ENCODE measurements at places on chromosomes 1 and 21.

- H3K4me1 ChIP-seq = no peaks in the 10 kb centered on the region
- no peak overlapping the region for H3K27ac ChIP-seq
- no peak overlapping the region for H3K4me3 ChIP-seq
- DNase-seq = no peak
- H3K36me3 ChIP-seq = peaks cover 10% of the 10 kb centered on the region
These were observed 392.3 kb downstream of the CAMTA1 start for GRCh38 chr1:7177438-7178146.

DNA sequence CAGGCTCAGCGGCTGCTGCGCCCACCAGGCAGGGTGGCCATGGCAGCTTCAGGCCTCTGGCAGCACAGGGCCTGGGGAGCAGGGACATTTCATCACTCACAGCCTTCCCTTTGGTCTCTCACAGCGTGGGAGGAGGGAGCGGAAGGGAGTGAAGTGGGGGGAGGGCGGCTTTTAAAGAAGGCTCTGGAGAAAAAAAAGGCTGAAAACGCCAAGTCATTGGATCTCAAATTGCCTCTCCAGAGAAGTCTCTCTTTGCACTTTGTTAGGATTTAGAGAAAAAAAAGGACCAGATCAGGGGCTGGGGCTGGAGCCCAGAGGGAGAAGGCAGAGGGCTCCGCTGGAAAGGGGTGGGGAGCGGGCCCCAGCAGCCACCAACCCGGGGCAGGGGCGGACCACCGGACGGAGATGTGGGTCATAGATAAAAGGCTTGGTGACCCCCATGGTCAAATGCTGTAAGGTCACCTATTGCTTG is 209.9 kb downstream of the GRIK3 start:
- no peaks in the 10 kb centered on the region for H3K36me3 ChIP-seq
- H3K27ac ChIP-seq = no peak overlapping the region
- no peak overlapping the region for H3K4me3 ChIP-seq
- no peak for DNase-seq
- no peaks in the 10 kb centered on the region for H3K4me1 ChIP-seq

DNA sequence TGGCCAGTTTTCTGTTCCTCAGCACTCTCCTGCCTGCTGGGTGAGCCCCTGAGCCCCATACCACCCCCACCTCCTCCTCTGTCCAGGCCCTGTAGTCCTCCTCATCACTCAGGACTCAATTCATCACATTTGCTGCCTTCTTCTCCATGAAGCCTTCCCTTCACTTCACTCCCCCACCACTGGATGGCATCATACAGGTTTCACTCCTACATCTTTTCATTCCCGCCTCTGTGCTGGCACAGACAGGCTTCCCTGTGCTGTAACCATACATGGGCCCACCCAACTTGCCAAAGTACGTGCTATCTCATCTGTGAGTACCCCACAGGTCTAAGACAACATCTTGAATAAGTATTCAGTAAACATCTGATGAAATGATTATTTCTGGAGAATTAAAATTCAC is 56.9 kb downstream of the SLC45A1 start:
- peaks cover 23% of the 10 kb centered on the region for H3K4me1 ChIP-seq
- DNase-seq = no peak
- no peak overlapping the region for H3K4me3 ChIP-seq

DNA sequence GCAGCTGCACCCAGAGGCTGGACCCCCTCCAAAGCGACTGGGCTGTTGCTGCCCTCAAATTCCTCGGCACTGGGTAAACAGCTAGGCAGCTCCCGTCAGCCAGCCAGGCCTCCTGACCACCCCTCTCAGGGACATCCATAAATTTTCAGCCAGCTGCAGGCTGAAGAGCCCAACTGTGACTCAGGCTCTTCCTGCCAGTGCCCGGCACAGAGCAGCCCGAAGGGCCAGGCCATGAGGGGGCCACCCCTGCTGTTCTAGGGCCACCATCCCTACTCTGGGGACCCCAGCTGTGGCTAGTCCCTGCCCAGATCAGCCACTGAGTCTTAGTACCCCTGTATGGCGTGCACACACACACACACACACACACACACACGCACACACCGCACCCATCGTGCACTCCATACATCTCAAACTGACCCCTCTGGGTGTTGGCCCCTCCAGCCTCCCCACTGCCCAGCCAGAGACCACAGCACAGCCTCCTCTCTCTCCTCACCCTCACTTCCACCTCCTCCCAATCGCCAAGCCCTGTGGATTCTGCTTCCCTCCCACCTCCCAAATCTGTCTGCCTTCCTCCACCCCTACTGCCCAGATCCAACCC is 6.2 kb upstream of the LAPTM5 start:
- H3K27me3 ChIP-seq = no peaks in the 10 kb centered on the region
- no peak overlapping the region for H3K4me3 ChIP-seq
- DNase-seq = no peak
- H3K27ac ChIP-seq = no peak overlapping the region

DNA sequence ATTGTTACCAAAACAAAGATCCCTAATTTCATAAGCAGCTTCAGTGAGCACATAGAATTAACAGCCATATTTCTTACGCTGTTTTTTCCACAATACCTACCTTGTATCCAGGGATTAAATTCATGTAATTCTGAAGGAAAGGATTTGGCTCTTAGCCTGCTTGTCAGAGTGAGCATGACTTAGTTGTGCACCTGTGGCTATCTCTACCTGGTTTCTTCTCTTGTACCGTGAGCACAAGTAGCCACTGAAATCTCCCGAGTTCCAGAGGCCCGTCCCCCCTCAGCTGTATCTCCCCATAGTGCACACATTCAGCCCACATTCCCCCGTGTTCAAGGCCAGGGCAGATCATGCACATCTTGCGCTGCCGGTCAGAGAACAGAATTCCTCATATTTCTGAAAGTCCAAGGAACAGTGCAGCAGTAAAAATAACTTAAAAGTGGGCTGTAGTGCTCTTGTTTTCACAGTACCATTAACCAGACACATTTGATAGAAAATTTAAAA is 2.3 kb downstream of the TENT5C start:
- DNase-seq = no peak
- H3K36me3 ChIP-seq = peaks cover 40% of the 10 kb centered on the region
- H3K27ac ChIP-seq = peak overlapping the region; percentile 94
- H3K4me3 ChIP-seq = peak overlapping the region; percentile 86

DNA sequence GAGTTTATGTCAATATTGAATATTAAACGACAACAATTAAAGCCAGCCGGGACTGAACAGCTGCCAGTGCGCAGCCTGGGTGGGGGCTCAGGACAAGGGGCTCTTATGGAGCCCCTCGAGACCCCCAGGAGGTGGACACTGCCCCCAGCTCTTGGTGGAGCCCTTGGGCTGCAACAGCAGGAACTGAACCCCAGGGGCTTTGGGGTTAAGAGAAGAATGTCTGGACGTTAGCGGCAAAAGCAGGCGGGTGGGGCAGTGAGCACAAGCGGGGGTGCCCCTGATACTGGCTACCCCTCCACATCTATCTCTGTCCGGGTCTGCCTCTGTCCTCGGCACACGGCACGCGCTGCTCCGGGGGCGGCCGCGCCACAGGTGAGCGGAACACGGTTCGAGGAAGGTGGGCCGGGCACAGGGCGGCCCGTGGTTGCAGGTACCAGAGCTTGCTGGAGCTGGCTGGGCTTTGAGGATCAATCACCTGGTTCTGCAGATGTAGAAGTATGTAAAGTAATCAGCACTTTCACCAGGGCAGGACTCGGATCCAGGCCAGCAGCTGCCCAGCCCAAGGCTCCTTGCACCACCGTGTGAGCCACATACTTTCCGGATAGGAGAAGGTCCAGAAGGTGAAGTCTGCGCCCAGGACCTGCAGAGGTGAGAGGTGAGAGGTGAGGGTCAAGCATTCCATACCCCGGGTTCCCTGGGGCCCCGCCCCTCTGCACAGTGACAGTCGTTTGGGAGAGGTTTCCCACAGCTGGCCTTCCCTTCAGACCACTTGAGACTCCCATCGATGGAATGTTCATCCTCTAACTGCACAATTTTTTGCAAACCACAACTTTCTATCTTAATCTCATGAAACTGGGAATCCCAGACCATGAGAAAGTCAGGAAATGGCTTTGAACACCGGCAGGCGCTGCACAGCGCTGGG is 12.4 kb upstream of the POFUT2 start:
- DNase-seq = no peak
- no peak overlapping the region for H3K4me3 ChIP-seq
- no peaks in the 10 kb centered on the region for H3K36me3 ChIP-seq
- H3K27ac ChIP-seq = no peak overlapping the region

GRCh38 chr1:88784551-88784950 is 100.5 kb downstream of the PKN2 start:
- DNase-seq = no peak
- H3K27ac ChIP-seq = no peak overlapping the region
- peaks cover 14% of the 10 kb centered on the region for H3K36me3 ChIP-seq
- H3K4me3 ChIP-seq = no peak overlapping the region

Data from natural killer cell treated with Interleukin-12 subunit alpha and Interleukin-12 subunit beta and Interleukin-15 and Interleukin-18, amount 100 ng/mL, for 72 hours (primary cell).